RWPE2 (cell line): ENCODE measurements at places on chromosomes 16 and 17.

- no peak for DNase-seq
These were observed 471.3 kb downstream of the NPIPA7 start for GRCh38 chr16:16850274-16850673.

- no peak for DNase-seq
These were observed 154.5 kb downstream of the CBLN1 start for GRCh38 chr16:49127103-49127502.

DNA sequence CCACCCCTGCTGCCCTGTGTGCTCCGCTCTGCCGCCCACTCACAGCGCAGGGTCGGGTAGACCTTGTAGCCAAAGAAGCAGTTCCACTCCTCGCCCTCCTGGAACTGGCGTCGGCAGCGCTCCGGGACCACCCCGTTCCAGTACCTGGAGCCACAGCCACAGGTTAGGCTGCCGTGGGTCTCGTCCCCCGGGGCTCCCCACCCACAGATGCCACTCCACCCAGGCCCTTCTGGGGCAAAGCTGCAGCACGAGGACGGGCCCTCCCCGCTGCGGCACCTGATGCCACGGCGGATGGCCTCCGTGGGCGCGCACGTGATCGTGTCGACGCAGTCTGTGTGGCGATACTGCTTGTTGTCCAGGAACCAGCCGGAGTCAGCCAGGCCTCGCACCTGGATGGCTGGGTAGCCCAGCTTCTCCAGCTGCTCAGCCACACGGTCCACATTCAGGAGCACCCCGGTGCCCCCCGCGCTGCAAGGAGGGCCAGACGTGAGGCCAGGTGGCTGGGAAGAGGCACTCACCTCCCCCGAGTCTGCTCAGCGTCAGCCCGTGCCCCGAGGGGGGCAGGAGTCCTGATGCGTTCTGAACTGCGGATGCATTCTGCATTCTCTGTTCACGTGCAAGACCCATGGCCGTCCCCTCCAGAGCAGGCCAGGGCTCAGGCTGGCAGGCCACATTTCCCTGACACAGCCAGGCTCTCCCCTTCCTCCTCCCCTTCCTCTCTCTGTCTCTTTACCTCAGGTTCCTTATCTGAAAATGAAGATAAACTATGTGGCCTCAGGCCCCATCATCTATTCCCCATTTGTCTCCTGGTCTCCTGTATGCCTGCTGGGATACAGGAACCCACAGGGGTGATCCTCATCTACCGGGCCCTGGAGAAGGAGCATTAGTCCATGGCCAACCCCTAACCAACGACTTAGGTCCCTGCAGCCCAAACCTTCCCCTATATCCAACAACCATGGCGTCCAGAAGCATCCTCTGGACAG is 4.1 kb downstream of the NOTUM start:
- peak; percentile 63 for DNase-seq

- DNase-seq = no peak
These were observed 743.6 kb downstream of the KCNJ2 start for GRCh38 chr17:70912716-70913485.

DNA sequence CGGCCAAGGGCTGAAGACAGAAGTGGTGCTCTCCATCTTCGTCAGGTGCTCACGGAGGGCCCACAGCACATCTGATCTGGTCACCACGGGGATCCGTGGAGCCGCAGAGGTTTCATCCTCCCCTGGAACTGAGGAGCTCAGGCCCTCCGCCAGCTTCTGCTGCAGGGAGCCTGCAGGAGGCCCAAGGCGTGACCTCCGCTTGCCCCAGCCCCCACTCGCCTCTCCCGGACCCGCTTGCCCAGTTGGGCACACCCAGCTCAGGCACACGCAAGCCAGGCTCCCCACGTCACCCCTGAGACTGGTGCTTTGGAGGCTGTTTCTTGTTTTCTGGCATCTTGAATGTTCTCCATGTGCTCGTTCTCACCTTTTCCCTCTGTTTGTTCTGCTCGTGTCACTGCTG is 39.4 kb upstream of the CHMP6 start:
- DNase-seq = no peak

GRCh38 chr17:21085707-21086106 is 41.1 kb upstream of the DHRS7B start:
- no peak for DNase-seq

DNA sequence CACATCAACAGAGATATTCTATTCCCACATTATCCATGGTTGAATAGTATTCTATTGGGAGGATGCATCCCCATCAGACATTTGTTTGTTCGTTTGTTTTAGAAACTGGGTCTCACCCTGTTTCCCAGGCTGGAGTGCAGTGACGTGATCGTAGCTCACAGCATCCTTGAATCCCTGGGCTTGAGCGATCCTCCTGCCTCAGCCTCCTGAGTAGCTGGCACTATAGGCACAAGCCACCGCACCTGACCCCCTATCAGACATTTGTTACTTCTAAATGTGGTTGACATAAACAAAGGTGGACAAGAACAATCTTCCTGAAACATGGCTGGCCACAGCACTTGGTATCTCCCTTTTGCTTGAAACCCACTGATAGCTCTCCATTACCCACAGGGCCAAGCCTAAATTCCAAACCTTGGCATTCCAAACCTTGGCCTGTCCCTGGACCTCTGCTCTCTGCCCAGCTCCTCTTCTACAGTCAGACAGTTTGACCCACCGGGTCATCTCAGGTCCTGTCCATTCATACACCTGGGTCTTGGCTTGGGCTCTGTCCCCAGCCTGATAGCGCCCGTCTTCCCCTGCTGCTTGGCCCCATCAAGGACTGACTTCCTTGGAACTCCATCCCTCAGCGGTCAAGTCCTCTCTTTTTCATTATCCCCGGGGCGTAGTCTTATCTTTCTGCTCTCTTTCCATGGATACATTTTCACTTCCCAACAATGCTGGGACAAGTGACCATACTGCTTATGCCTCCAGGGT is 1.5 kb upstream of the PRR29 start:
- DNase-seq = peak; percentile 42

DNA sequence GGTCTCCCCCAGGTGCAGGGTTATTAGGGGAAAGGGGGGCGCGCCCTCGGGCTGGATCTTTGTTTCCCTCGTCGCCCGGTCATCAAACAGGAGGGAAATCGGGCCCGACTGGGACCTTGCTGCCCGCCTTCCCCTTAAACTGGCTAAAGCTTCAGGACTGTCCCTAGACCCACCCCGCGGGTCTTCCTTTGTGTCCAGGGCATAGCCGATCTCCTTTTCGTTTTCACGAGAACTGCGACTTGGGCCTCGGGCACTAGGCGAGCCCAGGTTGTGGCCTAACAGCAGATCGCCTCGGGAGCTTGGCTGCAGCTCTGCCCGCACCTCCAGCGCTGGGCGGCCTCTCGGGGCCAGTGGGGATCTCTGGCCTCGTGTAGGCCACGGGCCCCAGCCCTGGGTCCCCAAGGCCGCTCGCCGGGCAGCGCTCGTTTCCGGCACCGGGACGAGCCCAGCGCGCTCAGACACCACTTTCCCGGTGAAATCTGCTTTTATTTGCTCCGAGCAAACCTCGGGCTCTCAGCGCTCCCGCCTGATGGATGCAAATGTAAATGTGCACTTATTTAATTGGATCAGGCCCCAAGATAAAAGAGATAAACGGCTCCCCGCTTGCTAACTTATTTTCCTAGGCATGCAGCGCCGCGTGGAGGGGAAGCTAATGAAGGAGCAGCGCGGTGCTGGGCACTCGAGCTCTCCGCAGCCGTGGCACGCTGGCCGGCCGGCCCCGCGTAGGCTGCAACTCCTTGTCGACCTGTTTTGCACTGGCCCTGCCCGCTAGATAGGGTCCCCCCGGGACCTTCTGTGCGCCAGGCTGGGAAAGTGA is 7.8 kb downstream of the IRX5 start:
- DNase-seq = no peak

DNA sequence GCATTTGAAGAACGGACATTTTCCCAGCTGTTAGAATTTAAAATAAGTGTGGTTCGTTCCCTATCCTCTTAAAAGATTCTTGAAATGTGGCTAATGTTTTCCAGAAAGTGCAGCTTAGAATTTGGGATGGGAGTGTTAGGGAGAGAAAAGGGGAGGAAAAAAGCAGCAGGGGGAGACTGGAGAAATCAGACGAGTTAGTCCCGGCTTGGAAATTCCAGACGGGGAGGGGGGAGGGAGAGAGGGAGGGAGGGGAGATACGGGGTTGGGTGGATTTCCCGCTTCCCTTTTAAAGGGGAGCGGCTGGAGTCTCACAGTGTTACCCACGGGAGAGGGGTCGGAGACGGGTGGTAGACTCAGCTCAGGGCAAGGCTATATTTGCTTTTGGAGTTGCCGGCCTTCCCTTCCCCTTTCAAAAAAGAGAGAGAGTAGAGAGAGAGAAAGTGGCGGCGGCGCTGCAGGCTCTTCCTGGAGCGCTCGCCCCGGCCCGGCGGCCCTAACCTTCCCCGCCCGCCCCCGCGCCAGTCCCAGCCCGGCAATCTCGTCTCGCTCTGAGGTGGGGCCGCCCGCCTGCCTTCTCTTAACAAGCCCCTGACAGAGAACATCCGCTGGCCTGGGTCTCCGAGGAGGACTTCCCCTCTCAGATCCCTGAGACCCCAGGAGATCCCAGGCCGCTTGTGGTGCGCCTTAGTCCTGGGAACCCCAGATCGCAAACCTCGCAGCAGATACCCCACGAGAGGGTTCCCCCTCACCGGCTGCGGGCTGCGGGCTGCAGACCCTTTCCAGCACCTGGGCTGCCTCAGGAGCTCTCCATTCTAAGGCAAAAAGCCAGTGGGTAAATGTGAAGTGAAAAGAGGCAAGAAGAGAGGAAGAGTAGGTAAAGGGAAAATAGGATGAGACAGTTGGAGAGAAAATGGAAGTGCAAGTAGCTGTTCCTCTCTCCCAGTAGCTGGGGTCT is 6.6 kb downstream of the IGF2BP1 start:
- DNase-seq = no peak

DNA sequence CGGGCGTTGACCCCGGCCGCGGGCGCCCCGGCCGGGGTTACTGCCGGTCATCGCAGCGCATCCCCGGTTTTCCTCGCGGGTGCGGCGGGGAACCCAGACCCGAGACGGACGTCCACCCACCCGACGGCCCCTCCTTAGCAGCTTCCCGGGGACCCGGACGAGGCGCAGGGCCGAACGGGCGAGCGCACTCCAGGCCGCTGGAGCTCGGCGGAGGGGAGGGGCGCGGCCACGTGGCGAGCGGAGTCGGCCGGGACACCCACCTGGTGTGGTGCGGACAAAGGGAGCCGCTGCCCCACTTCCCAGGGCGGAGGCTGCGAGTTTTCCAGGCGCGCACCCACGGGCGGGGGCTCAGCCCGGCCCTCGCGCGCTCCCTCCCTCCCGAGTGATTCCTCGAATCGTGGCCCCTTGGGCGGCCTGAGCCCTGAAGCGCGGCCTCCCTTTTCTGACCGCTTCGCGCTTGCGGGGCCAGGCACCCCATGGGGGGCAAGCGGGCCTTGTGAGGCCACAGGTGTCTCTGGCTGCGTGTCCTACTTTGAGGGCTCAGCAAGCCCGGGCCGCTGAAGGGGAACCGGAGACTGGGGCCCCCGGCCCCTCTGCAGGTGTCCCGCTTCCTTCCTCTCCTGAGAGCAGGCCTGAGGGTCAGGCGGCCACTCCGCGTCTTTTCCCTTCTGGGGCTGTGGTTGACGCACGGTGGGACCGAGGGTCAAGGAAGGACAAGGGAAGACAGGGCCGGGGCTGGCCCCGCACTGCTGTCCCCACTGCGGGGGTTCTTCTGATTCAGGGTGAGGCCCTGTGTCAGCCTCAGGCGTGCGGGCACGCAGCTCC is 1.1 kb upstream of the FASN start:
- DNase-seq = no peak

DNA sequence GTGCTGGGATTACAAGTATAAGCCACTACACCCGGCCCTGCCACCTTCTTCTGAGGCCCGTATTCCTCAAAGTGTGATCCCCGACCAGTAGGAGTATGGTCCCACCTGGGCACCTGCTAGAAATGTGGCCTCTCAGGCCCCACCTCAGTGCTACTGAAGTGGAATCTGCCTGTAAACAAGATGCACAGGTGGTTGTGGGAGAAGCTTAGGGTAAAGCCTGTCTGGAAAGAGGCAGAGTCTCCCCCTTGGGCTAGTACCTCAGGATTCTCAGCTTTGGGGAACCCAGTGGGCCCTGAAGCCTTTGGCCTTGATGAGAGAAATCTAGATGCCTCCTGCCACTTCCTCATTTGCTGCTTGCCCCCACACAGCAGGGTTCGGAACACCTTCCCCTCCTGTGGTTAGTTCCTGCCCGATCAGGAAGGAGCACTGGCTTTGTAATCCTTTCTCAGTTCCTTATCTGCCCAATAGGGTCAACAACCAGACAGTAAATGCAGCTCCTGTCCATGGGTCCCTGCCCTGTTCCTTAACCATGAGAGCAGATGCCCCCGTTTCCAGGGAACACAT is 25.2 kb downstream of the TK2 start:
- DNase-seq = no peak

DNA sequence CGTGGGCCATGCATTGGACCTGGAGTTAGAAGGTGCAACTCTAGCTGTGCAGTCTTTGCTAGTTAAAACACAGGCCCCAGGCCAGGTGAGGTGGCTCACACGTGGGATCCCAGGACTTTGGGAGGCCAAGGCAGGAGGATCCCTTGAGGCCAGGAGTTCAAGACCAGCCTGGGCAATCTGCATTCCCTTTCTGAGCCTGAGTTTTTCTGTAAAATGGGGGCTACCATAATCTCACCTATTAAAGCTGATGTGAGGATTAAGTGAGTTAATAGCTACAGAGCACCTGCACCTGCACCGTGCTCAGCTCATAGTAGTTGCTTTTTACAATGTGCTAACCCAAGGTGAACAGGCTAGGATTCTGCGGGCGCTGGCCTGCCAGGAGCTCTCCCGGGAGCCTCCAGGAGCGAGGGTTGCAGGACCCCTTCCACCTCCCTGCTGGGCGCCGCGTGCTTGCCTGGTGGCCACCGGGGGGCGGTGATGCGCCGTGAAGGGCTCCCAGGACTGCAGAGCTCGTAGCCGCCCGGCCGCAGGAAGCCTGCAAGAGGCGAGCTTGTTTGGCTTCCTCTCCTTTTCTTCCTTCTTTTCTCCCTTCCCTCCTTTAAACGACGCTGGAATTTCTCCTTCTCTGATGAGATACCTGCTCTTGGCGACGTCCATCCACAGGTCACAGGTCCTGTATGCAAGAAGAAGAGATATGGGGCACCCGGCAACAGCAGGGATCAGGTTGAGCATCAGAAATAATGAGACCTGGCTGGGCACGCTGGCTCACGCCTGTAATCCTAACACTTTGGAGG is 51.3 kb downstream of the ZFP90 start:
- peak; percentile 84 for DNase-seq

DNA sequence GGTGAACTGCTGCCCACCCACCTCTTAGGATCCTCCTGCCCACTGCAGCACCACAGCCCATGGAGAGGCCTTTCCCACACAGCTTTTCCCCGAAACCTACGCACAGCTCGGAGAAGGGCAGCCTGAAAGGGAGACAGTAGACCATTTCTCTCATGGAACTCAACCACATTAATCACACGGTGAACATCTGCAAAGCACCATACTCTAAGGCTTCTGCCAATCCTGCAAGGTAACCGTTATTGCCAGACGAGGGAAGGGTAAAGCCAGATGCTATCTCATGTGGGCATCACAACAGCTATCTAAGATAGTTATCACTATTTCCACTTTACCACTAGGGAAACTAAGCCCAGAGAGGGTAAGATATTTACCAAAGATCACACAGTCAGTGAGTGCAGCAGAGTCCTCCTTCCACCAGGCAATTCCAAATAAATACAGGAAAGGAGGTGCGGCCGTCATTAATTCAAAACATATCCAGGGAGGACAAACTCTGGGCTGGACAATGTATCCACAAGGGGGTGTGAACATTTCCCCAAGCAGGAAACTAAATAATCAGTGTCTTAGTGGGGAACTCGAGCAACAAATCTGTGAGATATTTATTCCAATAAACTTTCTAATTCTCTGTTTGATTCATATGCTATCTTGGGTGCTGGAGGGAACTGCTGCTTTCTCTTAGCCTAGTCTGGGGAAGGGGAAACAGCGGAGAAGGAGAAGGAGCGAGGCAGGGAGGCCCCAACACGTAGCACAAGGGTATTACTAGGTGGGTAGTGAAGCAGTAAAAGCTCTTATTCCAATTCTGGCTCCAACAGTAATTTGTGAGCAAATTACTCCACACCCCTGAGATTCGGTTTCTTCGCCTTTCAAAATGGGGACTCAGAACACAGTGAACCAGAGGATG is 723 bp downstream of the TMEM186 start:
- DNase-seq = no peak
